ENCODE measurements at places on chromosomes 12 and 14.

DNA sequence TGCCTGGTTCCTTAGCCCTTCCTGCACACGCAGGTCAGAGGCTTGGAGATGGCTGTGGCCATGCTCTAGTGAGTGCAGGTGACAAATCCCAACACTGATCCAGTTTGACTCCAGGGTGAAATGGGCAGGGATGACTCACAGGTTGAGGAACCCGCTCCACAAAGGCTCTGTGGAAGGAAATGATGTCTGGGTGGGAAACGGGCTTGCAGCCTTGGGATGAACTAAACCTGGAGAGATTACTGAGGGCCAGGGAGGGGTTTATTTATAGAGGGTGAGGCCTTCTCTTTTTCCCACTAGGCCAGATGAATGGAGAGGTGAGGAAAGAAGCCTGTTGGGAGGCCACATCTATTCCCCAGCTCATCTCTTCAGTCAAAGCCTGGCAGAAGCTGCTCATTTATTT, 29.3 kb upstream of the EMP1 start:
- no peak for DNase-seq

GRCh38 chr12:22733756-22734155, 108.8 kb downstream of the ETNK1 start:
- no peak for DNase-seq

GRCh38 chr12:112559784-112560183, 141.0 kb downstream of the PTPN11 start:
- DNase-seq = no peak

- no peak for DNase-seq
These were observed 22.2 kb downstream of the MANSC1 start for GRCh38 chr12:12327802-12328201.

- no peak for DNase-seq
These were observed 1351.1 kb downstream of the TMEM121 start for GRCh38 chr14:106877517-106877916.

GRCh38 chr12:93916402-93916801, 232.0 kb upstream of the PLXNC1 start:
- DNase-seq = no peak

DNA sequence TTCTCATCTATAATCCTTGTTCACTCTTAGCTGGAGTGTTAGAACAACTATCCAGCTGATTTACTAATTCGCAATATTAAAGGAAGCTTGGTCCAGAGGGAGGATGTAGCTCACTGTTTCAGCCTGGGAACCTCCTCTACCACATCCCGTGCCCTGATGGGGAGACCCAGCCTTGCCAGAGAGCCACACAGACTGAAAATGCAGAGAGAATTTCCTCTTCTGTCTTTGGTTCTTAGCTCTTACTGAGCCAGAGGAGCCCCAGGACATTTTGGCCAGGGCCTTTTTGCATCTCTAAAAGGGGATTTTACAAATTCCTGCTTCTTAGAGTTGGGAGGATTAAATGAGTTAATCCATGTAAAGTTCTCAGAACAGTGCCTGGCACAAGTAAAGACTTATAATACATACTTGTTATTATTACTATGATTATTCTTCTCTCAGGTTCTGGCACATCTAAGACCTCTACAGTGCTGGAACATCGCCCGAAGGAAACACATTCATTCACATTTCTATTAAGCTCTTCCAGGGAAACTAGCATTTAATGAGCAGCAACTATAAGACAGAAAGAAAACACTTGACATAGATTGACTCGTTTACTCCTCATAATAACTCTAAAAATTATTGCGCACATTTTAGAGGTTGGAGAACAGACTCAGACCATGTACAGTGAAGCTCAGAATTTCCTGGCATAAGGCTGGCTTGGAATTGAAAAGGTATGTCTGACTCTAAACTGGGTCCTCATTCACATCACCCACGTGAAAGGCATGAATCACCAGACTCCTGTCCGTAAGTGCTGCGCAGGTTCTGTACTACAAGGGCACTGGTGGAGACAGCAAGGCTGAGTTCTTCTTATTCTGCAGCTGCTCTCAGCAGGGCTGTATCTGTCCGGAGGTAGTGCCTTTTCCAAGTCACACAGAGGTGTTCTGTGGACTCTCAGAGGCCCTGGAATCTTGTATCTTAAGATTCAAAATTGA, 27.8 kb upstream of the AEBP2 start:
- no peak for DNase-seq

DNA sequence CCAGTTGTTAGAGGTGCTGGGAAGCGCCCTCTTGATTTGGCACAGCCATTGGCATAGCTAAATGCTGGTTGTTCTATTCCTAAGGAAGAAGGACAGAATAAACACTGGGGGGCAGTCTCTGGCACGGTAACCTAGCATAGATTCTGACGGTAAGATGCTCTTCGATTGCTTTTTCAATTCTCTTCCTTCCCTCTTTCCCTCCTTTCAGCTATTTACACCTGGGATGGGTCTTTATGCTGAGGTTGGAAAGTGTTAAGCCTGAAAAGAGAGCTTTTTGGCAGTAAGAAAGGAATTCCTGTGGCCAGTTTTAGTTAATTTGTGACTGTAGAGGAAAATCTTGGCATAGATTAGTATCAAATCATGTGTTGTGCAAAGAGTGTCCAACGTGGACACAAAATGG, 162.8 kb downstream of the SNAPC1 start:
- no peak for DNase-seq

GRCh38 chr12:113987261-113988063, 21.3 kb upstream of the RBM19 start:
- DNase-seq = no peak

- DNase-seq = no peak
These were observed 188.4 kb downstream of the DUSP6 start for GRCh38 chr12:89163918-89164317.

GRCh38 chr14:58280954-58281787, 17.2 kb upstream of the ARID4A start:
- no peak for DNase-seq

DNA sequence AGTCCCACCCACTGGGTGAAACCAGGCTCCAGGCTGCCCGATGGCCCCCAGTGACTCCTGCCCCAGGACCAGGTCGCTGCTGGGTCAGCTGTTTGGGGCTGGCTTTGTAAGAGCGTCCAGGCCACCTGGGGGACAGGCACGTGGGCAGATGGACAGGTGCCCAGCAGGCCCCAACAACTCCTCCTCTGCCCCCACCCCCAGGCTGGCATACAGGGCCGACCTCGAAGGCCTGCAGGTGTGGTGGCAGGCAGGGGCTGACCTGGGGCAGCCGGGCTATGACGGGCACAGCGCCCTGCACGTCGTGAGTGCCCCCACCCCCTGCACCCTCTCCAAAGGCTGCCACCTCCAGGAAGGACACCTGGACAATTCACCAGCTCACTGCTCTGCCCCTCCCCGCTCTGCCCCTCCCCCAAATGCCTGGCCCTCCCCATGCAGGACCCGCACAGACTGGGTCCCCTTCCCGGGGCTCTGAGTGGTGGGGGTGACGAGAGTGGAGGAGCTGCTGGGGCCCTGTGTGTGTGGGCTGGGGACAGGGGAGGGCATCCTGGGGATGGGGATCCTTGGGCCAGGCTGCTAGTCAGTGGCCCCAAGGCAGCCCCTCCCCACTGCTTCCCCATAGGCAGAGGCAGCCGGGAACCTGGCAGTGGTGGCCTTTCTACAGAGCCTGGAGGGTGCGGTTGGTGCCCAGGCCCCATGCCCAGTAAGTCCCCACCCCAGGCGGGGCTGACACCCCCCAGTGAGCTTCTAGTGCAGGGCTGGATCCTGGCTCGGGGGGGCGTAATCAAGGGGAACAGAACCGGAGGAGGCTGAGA, 26.0 kb downstream of the ASPG start:
- DNase-seq = no peak

DNA sequence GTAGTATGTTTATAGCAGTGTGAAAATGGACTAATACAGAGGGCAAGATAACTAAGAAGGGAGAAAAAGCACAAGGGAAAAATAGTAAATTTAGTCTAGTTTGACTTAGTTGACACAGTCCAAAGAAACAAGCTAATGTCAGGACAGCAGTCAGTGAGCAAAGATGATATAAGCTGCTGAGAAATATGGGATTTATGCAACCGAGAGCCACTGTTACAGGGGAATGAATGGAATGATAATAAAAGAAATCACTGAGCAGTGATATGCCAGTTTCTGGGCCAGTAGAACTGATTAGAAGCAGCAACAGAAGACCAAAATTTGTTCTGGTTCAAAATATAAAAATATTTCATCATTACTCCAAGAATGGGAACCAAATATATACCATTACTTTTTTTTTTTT, 60.1 kb downstream of the R3HDM2 start:
- DNase-seq = no peak

DNA sequence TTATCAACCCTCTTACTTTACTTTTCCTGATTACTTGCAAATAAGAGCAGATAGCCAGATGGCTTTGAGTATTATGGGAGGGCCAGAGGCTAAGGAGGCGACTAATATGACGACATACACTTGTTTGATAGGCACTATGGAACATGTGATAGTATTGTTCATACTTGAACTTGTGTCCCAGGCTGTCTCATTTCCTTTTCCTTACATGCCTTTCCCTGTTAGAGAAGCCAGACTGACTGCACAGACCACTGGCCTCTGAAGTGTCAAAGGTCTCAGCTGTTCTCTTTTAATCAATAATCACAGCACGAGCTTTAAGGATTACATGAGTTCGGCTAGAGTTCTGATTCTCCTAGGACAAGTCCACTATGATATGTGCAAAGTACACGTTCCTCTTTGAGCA, 326.0 kb downstream of the PRKD1 start:
- no peak for DNase-seq

- DNase-seq = no peak
These were observed 784 bp downstream of the PSMA6 start for GRCh38 chr14:35292770-35293561.

DNA sequence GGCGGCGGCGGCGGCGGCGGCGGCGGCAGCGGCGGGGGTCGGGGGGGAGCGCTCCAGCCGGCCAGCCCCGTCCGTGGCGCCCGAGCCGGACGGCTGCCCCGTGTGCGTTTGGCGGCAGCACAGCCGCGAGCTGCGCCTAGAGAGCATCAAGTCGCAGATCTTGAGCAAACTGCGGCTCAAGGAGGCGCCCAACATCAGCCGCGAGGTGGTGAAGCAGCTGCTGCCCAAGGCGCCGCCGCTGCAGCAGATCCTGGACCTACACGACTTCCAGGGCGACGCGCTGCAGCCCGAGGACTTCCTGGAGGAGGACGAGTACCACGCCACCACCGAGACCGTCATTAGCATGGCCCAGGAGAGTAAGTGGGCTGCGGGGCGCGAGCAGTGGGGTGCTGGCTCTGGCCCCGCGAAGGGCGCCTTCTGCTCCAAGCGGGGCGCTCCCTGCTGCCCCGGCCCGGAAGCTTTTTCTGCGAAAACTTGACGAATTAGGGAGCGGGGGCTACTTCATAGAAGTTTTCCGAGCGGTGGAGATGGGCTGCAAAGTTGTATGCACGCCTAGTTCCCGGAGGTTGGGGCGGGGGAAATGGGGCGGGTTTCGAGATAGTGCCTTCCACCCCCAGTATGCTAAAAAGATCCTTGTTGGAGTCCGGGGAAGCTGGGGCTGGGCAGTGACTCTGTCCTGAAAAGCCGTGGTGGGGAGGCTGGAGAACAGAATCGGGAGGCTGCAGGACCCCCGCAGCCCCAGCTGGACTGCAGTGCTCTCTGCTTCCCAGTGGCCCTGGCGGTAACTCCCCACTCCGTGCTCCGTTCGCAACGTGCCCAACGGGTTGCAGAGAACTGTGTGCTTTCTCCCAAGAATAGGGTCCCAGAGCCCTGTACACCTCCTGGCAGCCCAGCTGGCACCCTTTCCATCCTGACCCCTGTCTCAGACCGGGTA, 751 bp downstream of the GDF11 start:
- DNase-seq = no peak

GRCh38 chr12:27151479-27151878, 69.1 kb upstream of the C12orf71 start:
- DNase-seq = no peak

GRCh38 chr12:40238266-40238902, 13.6 kb downstream of the LRRK2 start:
- no peak for DNase-seq

GRCh38 chr14:81166121-81166520, 54.6 kb downstream of the GTF2A1 start:
- no peak for DNase-seq

DNA sequence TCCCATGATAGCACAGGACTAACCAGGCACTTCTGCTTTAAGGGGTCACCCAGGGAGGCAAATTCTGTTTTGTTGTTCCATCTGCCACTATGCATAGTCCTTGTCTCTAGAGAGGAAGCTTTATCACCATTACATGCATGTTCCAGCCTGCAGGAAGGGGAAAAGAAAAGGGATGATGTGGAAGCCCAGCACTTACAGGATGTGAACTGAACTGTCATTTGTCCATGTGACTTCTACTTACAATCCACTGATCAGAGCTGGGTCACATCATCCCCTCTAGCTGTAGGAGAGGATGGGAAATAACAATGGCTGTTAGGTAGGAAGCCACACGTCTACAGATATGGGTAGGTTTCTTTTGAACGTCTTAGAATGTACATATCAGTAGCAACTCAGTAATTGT, 203.1 kb downstream of the PTPRO start:
- DNase-seq = no peak

DNA sequence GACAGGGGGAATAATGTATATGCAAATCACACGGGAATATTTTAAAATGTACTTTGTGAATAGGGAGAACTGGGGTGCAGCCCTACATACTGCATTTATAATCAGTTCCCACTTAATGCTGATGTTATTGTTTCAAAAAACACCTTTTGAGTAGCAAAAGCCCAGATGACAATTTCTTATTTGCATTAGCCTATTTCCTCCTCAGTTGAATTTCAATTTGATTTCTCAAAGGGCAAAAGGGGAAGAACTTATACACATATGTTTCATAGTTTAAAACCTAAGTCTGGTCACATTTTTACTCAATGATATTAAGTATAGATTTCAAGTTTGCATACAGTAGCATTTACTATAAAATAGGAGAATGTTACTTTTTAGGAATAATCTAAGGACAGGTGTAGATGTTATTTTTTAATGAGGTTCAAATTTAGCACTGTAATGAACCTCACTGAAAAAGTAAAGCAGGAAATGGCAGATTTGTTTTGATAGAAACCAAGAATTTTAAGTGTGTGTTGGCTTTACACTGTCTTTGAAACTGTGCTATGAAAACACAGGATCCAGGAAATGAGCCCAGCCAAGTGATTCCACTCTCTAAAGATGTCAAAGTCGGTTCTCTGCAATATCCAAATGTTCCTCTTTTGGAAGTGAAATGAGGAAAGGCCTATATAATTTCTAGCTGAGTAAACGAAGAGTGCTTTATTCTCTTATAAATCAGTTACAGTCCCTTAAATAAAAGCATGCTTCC, 367.4 kb downstream of the BTG1 start:
- DNase-seq = no peak

DNA sequence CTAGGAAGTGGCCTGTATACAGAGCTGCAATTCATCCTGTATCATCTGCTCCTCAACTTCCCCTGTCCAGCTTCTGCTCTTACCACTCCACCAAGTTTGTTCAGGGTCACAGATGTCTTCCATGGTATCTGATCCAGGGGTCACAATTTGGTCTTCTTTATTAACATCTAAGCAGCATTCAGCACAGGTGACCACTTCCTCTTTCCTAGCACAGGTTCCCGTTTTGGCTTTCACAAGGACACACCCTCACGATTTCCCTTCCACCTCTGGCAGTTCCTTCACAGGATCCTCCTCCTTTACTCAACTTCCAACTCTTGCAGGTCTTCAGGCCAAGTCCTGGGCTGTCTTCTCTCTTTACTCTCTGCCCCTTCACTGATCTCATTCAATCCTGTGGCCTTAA, 93.6 kb downstream of the TTC7B start:
- DNase-seq = no peak

- no peak for DNase-seq
These were observed 46.3 kb downstream of the PPHLN1 start for GRCh38 chr12:42372154-42372791.
